Right ventricle myocardium inferior (tissue), 1 donor: ENCODE measurements at places on chromosomes 16 and 17. TPM values are rescaled to one million over a fixed set of nuclear protein-coding genes. Genes with fewer than 3 reads are reported as not detected.
A peak's percentile ranks its signal among the peaks of the same experiment; 100 is the strongest.

Gene CCL17
- total RNA-seq: not detected

Gene MGAT5B
- total RNA-seq: not detected

Gene TP53TG3D
- total RNA-seq: 1.1 TPM

DNA sequence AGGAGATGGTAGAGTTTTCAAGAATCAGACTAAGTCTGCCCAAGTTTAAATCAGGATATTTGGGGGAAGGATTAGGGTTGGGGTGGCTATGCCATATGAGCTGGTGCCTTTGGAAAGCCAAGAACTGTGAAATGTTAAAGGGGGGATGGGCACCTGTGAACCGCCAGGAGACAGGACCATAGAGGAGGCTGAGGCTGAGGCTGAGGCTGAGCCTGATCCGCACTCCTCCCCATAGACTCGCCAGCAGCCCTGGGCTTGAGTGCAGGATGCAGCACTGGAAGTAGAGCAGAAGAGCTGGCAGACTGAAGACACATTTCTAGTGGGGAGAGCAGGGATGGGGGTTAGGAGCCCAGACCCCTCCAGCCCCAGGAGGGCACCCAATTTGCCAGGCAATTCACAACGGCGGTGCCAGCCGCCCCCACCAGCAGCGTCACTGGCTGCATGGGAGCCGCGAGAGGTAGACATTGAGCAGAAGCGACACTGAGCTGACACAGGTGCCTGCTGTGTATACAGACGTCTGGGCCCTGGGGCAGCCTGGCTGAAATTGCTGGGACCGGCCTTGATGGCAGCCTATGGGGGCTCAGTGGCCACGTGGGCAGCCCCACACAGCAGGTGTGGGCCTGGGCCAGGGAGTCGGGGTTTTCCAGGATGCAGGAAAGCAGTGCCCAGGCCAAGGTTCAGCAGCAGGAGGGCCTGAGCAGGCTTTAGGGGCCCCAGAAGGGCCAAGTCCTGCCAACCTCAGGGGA, 9.2 kb downstream of the PIMREG start:
- peak; percentile 55 for DNase-seq

DNA sequence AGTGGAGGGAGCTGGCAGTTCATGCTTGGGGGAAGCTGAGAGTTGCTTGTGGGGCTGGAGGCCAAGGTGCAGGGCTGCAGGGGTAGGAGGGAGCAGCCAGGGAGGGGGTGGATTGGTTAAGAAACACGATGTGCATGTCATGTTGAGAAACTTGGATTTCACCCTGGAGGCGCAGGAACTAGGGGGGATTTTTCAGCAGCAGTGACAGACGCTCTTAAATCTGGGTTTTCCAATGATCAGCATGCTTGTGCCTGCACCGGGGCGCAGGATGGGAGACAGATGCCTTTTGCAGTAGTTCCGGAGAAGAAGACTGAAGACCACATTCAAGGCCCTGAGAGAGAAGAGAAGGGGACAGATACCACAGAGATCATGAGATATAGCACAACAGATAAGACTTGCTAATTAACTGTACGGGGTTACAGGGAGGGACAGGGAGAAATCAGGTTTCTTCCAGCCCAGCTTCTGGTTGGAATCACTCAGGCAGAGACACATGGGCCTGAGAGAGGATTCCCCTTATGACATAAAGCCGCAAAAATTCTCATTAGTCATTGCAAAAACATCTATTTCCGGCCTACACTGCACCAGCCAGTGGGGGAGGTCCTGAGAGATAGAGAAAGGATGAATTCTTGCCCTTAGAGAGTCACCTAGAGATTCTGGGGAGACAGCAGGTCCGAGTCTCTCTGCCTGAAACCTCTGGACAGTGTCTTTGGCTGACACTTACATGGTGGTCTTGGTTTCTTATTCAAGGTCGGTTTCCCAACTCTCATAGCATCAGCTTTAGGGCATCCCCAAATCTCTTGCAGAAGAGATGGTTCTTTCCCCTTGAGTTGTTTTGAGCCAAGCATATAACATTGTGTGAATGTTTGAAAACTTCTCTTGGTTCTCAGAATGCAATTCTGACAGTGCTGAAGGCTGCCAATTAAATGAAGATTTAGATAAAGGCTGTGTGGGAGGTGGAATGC, 27.1 kb downstream of the CDH13 start:
- DNase-seq: no peak

DNA sequence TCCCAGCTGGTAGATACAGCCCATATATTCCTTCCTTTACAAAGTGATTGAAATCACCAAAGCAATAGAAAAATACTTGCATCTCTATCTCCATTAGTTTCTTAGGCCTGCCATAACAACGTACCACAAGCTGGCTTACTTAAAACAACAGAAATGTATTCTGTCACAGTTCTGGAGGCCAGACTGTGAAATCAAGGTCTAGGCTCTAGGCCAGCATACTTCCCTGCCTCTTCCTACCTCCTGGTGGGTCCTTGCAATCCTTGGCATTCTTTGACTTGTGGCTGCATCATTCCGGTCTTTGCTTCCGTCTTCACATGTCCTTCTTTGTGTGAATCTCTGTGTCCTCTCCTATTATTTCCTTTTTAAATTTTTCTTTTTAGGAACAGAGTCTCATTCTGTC, 62.5 kb downstream of the ERCC4 start:
- DNase-seq: no peak

Gene ARHGAP44
- 8.6 TPM for total RNA-seq
